Renal cortex interstitium (tissue), 15 donors: ENCODE measurements at places on chromosomes 1 and 21. TPM values are rescaled to one million over a fixed set of nuclear protein-coding genes. Genes with fewer than 3 reads are reported as not detected.

GRCh38 chr1:18783705-18784481 is 75.6 kb downstream of the TAS1R2 start:
- no peak for DNase-seq

The TIAM1 gene
- polyA plus RNA-seq: 15.9 TPM

GRCh38 chr1:8962812-8963530 is 17.3 kb downstream of the CA6 start:
- DNase-seq: no peak

GRCh38 chr1:50521703-50522102 is 98.5 kb upstream of the DMRTA2 start:
- no peak for DNase-seq

The NTMT2 gene
- not detected for polyA plus RNA-seq
